ENCODE measurements at places on chromosomes 13 and 19.

GRCh38 chr13:52374389-52374788 lies 31.6 kb downstream of the THSD1 start:
- DNase-seq: no peak

DNA sequence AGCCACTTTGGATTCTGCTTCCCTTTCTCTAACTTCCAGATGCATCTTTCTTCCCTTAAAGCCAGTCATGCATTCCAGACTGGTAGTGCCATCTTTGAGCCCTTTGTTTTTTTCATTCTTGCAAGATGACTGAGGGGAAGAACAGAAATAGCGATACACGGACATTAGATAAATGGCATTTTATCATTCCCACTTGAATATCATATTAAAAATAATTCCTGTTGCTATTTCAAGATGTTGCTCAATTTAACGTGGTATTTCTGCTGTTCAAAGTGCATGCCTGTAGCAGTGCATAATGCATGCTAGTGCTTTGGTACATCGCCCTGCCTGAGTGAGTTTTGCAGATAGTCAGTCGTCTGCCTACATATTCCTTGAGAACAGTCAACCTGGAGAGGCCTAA lies 140.6 kb upstream of the FRY start:
- DNase-seq: no peak

GRCh38 chr19:56109226-56109625 lies 11.9 kb downstream of the ZNF787 start:
- no peak for DNase-seq

GRCh38 chr13:112486386-112487126 lies 101.4 kb downstream of the TUBGCP3 start:
- DNase-seq: no peak

DNA sequence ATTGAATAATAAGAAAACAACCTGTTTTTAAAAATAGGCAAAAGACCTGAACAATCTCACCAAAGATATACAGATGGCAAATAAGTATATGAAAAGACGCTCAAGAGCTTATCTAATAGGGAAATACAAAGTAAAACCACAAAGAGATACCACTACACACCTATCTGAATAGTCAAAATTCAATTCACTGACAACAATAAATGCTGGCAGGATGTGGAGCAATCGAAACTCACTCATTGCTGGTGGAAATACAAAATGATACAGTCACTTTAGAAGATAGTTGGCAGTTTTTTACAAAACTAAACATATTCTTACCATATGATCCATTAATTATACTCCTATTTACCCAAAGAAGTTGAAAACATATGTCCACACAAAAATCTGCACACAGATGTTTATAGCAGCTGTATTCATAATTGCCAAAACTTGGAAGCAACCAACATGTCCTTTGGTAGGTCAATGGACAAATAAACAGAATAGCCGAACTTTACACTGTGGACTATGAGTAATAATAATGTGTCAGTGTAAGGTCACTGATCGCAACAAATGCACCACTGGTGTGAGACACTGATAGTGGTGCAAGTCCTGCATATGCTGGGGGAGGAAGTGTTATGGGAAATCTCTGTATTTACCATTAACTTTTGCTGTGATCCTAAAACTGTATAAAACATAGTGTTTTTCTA lies 20.8 kb downstream of the ZC3H13 start:
- DNase-seq: no peak

GRCh38 chr13:110227864-110228643 lies 78.9 kb downstream of the COL4A1 start:
- DNase-seq: peak; percentile 86

DNA sequence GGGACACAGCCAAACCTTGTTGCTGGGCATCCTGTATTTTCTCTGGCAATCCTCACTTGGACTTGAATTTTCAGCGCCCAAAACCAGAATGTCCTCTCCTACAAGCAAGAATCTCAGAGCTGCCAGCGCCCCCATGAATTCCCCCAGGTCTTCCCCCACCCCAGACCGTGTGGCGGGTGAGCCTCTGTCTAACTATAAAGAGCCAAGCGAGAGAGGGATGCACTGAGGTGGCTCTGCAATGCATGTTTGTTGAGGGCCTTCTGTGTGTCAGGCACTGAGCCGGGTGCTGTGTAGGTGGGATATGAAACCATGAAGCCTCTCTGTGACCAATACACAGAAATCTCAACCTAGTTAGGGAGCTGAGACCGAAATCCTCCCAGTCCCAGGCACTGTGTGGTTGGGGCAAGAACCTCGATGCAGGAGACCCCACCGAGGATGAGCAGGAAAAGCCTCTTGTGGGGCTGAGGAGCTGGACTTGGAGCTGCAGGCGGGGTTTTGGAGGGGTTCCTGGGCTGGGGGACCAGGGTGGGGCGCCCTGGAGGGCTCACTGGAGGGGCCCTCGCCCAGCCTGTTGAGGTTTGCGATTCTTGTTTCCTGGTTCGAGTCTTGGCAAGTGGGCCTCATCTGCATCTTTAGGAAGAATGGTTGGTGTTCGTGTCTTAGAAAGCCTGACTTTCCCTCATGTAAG lies 12.4 kb upstream of the PROZ start:
- peak; percentile 67 for DNase-seq

DNA sequence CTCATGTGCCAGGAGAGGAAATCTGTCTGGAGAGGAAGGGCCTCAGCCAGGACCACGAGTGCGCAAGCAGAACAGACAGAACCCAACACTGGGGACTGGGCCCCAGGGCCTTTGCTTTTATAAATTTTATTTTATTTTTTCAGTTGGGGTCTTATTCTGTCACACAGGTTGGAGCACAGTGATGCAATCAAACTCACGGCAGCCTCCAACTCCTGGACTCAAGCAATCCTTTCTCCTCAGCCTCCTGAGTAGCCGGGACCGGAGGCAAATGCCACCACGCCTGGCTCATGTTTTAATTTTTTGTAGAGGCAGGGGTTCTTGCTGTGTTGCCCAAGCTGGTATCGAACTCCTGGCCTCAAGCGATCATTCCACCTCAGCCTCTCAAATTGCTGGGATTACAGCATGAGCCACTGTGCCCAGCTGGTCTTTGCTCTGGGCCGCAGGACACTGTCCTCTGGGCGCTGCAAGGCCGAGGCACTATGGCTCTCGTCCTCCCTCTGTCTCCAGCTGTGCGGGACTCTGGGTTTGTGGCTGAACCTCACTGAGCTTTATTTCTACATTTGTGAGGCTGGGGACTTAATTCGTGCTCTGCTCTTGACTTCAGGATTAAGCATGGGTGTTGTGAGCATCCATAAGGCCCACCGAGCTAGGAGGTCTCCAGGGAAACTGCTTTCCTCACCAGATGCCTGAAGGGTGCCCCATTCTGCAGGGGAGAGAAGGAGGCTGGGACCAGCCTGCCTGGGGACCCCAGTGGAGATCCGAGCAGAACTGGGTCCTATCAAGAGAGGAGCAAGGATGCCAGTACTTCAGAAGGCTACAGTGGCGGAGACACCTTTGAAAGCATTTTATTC lies 144.2 kb upstream of the VSTM2B start:
- DNase-seq: peak; percentile 87

- no peak for DNase-seq
Measured at GRCh38 chr19:53624771-53625545, 6.8 kb upstream of the DPRX start.

- DNase-seq: no peak
Measured at GRCh38 chr19:2436384-2436783, 9.0 kb upstream of the TIMM13 start.

DNA sequence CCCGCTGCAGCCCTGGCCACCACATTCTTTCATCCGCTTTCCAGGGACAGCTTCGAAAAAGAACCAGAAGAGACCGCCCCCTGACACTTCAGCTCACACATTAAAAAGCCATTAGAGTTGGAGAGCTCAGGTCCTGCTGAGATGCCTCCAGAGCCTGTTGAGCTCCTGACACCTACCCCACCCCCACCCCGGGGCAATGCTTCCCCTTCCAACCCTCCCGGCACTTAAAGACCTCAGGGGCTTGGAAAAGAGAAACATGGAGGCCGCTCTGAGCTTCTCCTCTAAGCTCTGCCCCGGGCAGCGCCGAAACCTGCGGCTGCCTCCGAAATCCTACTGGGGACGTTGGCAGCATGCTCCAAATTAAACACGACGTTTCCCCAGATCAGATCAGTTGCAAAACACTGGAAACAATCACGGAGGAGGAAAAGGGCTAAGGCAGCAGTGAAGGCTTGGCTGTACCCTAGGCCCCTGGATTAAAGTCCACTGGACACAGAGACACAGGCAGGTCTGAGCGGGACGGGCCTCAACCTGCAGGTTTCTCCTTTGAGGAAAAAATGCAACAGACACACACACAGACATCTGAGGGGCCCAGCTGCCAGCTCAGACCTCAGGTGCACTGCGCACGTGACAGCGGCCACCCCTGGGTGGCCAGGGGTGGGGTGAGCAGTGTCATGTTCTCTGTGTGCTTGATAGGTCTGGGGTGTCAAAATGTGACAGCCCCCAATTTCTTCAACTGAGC lies 9.6 kb downstream of the SH3GL1 start:
- DNase-seq: no peak

DNA sequence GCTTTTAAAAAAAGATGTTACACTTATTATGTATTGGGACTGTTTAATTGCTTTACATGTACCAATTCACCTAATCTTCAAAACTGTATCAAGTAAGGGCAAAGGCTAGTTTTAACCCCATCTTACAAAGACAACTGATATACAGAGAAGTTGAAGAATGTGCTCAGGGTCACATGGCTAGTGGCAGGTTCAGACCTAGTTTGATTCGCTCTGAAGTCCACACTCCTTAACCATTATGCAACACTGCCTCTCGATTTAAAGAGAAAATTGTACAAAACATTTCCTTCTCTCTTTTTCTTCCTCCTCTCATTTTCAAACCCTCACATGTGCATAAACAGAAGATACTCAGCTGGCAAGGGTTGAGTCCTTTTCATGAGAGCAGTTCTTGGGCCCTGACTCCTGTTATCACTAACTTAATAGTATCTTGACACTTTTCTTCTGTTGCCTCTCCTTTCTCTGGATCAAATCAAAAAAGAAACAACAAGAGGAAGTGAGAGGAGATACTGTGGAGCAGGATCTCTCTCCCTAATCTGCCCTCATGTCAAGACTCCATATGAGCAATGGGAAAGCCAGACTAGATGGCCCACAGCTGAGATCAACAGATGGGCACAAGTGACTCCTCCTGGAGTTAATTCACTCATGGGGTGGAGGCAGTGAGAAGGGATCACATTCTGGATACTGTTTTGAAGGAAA lies 19.0 kb upstream of the N4BP2L1 start:
- no peak for DNase-seq

GRCh38 chr13:109180905-109181425 lies 551.6 kb downstream of the MYO16 start:
- DNase-seq: no peak

GRCh38 chr13:52048516-52048915 lies 24.0 kb downstream of the UTP14C start:
- no peak for DNase-seq

DNA sequence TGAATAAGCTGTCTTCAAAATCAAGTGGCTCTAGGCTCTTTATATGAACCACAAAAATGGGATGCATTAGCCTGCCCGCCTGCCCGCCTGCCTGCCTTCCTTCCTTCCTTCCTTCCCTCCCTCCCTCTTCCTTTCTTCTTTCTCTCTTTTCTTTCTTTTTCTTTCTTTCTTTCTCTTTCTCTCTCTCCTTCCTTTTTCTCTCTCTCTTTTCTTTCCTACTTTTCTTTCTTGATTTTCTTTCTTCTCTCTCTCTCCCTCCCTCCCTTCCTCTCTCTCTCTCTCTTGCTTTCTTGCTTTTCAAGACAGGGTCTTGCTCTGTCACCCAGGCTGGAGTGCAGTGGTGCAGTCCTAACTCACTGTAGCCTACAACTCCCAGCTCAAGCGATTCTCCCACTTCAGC lies 26.9 kb downstream of the F2RL3 start:
- DNase-seq: no peak

- no peak for DNase-seq
Measured at GRCh38 chr13:29065142-29065541, 245.0 kb downstream of the MTUS2 start.

GRCh38 chr13:73740666-73741065 lies 393.5 kb downstream of the KLF12 start:
- no peak for DNase-seq

GRCh38 chr13:40599747-40600146 lies 66.7 kb downstream of the FOXO1 start:
- DNase-seq: no peak

DNA sequence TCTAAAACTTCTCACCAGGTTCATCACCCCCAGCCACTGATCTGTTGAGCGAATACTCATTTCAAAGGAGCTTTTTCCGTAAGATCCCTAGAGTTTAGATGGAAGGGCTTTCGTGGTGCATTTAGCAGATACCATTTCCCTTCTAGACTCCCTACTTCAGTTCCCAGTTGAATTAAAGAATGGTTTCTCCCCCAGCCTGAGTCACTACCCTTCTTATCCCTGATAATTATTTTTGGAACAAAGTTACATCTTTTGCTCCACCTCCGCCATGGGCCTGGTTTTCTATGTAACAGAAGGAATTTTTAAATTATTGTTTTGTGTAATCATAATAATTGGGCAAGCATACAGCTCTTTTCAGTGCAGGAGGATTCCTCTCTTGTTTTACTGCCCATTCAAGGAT lies 22.0 kb downstream of the USPL1 start:
- DNase-seq: no peak

- peak; percentile 49 for DNase-seq
Measured at GRCh38 chr19:31545777-31546176, 196.5 kb upstream of the TSHZ3 start.

DNA sequence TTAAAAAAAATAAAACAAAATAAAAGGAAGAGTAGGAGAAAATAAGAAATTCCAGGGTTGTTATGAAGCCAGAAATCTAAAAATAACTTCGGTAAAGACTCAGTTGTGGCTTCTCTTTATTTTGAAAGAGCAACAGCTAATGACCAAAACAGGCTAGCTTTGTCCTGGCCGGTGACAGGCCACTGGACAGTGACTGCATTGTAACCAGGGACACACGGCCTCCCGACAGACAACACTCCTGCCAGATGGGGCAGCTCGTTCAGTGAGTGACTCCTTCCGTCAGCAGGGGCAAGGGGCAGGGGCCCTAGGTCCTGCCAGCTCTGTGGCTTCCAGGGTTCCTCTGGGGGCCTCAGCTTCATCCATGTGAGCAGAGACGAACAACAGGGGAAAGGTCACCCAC lies 173.4 kb downstream of the KATNAL1 start:
- DNase-seq: no peak

DNA sequence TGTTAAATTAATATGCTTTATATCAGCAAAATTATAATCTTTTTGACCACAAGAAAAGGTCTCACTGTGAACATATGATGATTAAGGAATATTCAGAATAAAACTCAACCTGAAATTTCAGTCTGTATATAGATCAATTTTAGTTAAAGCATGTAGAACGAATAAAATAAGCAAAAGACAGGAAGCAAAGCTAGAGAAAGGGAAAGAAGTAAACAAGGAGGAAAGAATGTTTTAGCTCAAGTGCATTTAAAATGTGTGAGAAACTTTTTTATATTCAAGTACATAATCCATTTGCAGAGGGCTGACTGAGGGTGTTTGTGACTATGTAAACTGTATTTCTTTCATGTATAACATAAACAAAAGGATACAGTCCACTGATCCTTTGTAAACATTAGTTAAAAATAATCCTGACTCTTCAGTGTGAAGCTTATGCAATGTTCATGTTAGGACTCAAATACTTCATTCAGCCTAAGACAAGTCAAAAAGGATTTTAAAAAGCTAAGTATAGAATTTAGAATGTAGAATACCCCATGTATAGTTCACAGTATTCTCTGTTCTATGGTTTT lies 472.1 kb downstream of the DIAPH3 start:
- DNase-seq: no peak

- DNase-seq: no peak
Measured at GRCh38 chr19:58218899-58219298, 9.8 kb upstream of the ZNF544 start.

All from vagina (tissue), 2 donors.